ENCODE measurements at places on chromosomes 11 and 22.

DNA sequence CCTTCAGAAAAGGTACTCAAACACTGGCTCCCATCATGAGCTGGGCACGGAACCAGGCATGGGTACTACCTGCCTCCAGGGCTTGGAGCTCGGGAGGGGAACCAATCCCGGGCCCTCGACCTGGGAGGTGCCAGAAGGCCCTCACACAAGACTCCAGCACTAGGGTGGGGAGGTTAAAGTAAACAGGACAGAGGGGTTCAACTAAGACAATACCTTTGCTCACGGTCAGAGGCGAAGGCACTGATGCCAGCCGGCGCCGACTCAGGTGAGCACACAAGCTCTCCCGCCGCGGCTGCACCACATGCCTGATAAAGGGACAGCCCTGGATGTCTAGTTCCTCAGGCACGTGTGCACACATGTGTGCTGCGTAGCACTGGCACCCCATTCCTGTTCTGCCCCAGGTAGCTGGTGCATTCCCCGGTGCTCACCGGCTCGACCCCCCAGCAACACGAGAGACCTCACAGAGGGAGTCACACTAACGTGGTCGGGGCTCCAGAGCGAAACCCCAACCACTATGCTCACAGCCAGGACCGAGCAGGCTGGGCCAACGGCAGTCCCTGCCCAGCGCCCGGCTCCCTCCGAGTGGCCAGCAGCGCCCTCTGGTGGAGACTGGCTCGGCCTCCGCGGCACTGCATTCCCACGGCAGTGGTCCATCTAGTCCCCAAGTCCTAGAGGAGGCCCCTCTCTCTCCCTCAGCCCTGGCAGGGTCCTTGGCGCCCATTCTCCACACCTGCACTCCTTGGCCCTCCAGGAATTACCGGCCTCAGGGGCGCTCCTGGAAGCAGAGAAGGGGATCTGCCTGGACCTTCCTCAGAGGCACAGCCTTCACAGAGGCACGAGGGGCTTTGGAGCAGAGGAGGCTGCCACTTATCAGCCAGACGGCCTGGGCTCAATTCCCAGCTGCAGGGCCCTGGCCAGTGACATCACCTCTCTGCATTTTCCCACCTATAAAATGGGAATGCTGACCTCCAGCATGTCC is 28.8 kb upstream of the MOB2 start:
- peak; percentile 34 for DNase-seq

DNA sequence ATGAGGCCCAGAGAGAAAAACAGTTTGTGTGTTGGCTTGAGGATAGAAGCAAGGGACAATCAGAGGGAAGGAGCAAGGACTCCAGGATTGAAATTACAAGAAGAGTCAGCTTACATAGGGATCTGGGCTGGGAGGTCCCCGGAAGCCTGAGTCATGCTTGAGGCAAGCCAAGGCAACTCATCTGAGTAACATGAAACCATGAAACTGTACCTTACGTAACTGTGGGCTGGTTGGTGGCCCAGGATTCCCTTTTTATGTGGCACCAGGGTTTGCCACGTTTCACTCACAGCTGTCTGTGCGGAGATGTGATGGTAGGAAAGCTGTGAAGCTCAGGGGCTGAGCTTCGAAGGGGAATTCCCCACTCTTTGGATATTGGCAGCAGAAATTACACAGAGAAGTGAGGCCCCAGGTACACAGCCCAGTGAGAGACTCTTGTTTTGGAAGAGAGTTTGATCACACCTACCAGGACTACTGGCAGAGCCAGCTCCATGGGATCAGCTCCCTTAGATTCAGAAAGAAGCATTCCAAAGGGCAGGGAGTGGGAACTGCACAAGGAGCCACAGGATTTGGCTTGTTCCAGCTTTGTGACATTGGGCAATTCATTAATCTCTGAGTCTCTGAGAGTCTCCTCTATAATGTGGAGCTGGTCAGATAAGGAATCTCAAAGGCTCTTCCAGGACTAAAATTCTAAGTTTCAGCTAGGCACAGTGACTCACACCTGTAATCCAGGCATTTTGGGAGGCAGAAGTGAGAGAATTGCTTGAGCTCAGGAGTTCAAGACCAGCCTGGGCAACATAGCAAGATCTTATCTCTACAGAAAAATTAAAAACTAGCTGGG is 7.8 kb downstream of the SLC5A1 start:
- peak; percentile 43 for DNase-seq

DNA sequence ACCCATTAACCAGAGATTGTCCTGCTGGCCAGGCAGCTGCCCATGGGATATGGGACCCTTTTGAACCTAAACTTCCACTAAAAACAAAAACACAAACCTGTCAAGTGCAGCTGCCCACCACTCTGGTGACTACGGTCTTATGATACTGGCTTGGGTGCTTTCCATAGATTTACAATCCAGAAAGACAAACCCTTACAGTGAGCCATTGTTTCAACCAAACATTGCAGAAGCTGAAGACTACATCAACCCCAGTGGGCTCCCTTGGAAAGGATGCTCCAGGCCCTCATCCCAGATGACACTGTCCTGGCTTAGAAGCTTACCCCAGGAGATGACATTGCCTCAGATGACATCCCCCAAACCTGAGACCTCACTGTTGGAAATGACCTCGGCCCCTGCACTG is 56.9 kb upstream of the WNT11 start:
- no peak for DNase-seq

- DNase-seq, result no peak
Observed at GRCh38 chr22:37044634-37045625, 6.6 kb upstream of the KCTD17 start.

DNA sequence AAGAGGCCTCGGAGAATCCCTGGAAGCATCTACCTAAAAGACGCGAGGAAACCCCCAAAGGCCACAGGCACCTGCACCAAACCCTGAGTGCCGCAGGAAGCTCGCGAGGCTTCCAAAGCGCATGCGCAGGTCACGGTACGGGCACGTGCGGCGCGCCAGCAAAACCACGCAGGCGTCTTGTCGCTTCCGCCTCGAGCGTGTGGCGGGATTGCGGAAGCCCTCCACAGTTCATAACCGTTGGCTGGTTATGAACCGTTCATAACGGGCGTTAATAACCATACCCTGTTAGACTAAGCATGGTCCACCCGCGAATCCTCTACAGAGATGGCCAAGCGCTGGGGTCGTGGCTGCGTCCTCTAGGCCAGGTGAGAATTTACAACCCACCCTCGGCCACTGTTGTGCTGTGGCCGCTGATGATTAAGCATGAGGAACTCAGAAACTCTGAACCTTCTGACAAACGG is 46.4 kb downstream of the MORC2 start:
- no peak for DNase-seq

GRCh38 chr11:126518071-126518971 is 162.8 kb downstream of the ST3GAL4 start:
- DNase-seq, result no peak

DNA sequence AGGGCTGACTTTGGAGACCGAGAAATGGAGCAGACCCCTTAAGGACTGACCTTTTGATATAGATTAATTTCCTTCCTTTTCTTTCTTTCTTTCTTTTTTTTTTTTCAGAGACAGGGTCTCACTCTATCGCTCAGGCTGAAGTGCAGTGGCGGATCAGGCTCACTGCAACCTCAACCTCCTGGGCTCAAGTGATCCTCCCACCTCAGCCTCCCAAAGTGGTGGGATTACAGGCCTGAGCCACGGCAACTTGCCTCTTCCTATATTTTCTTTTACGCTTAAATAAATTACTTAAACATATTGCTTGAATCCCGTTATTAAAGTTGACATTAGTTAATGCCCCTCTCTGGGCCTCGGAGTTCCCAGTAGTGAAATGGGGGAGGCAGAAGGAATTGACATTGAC is 350 bp upstream of the KCTD14 start:
- no peak for DNase-seq

DNA sequence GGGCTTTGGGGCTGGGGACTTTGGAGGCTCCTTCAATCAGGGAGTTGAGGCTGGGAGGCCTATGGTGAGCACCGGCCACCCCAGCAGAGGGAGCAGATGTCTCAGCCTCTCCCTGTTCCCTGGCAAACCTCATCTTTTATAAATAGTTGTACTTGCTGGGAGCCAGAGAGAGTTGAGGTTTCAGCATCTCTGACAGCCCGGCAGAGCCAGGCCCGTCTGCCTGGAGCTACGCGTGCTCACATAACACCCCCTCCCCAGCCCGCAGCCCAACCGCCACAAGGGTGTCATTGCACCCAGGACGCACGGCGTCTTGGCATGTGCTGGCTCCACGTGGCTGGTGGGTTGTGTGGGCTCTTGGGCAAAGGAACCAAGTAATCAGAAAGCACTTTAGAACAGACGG is 127.1 kb downstream of the CHST1 start:
- no peak for DNase-seq

- DNase-seq, result no peak
Observed at GRCh38 chr11:62976109-62976508, 8.7 kb downstream of the SLC22A6 start.

GRCh38 chr22:39967103-39967829 is 7.1 kb downstream of the TMA7B start:
- peak; percentile 18 for DNase-seq

DNA sequence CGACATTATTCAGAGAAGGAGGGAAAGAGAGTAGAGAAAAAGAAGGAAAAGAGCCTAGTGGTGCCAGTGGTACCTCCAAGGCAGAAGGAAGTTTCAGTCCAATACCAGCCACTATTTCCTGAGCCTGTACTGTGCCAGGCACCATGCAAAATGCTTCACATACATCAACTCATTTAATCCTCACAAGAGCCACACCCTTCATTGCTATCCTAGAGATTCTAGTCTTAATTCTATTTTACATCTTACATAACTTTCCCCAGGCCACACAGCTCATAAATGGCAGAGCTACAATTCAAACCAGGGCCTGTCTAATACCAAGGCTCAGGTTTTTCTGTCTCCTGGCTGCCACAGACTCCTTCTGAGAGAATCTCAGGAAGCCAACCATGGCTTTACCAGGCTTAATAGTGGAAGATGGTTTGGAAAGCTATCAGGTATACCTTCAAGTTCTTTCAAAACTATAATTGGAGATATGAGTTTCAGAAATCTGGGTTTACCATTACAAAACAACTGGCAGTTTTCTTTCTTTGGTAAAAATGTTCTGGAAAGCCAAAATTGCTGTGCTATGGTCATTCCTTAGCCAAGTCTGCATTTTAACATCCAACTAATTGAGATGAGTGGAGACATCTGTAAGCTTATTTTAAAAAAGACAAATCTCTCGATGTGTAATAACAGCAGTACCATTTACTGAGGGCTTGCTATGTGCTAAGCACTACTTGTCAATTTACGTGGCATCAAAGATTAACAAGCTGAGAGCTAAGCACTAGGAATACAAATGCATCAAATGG is 225.1 kb upstream of the PITPNB start:
- no peak for DNase-seq
